RCC 7860 (cell line): ENCODE measurements at places on chromosomes 13 and 19.
A peak's percentile ranks its signal among the peaks of the same experiment; 100 is the strongest.

- DNase-seq: no peak
Observed at GRCh38 chr19:32343550-32344262, 1.7 kb upstream of the ZNF507 start.

DNA sequence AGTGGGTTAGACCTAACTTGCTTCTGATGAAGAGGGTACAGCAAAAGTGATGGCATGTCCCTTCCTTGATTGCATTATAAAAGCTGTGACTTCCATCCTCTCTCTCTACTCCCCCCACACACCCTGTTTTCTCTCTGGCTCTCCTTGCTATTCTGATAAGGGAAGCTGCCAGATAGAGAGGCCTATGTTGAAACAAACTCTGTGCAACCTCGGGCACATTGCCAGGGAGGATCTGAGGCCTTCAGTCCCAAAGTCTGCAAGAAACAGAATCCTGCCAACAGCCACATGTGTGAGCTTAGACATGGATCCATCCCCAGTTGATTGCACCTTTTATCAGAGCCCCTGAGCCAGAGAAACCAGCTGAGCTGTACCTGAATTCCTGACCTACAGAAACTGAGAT lies 44.8 kb upstream of the ARGLU1 start:
- no peak for DNase-seq

DNA sequence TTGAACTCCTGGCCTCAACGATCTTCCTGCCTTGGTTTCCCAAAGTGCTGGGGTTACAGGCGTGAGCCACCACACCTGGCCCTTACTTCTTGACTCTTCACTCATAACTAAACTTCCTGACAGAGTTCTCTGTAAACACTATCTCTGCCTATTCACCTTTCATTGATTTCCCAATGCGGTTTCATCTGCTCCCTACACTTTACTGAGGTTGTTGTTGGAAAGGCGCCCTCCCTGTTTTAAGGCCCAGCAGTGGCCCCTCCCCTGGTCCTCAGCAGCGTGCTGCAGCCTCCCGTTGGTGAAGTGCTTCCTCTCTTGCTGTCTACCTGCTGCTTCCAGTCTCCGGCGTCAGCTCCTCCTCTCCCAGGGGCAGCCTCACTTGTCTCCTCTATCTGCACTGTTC lies 26.7 kb upstream of the CEBPA start:
- no peak for DNase-seq

- DNase-seq: no peak
Observed at GRCh38 chr19:52694921-52695320, 39.9 kb downstream of the ZNF611 start.

- DNase-seq: no peak
Observed at GRCh38 chr19:1967087-1967608, 26.2 kb downstream of the CSNK1G2 start.

DNA sequence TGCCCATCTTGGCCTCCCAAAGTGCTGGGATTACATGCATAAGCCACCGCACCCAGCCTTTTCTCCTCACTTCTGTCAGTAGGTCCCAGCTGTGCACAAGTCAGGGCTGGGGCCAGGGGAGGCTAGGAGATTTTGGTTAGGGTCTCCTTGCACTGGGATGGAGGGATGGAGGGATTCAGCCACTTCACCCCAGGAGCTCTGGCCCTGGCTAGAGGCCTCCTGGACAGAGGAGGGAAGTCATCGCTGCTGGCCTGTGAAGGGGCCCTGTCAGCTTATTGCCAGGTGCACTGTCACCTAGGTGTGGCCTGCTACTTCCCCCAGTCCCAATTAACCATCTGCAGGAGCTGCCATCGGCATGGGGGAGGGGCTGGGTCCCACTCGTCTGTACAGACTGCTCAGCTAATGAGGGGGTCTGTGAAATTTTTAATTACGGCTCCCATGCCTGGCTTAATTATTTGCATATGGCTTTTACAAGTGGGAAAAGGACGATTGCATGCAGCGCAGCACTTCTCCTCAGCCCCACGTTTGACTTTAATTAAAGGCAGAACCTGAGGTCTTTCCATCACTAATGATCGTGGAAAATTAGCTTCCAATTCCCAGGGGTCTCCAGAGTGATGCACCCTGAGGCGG lies 52.4 kb downstream of the CHST8 start:
- no peak for DNase-seq

DNA sequence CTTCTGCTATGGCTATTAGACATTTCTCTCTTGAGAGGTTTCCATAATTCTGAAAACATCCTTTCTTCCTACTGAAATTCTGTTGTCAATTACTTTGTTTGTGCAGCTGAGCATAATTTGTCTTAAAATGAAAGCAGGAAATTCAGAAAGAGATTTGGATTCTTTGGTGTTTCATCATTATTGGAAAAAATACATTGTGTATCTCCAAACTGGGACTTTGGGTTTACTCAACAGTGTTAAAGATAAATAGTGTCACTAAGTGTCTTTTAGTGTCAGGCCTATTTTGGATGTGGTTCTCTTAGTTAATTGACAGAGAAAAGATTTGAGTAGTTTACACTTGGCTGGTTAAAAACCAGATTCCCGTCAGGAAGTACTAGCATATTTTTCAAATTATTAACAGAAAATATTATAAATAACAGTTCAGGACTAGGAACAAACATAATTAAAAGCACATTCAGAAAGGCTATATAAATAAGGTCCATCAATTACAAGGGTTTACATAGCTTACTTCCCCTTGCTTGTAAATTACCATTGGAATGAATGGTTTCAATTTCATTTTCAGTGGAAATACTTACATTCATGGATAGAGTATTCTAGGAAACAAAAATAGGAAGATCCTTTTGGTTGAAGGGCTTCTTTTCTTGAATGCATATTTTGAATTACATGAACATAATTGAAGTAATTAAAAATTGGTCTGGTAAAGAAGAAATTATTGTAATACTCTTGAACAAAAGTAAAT lies 483.1 kb downstream of the GPC6 start:
- DNase-seq: no peak

DNA sequence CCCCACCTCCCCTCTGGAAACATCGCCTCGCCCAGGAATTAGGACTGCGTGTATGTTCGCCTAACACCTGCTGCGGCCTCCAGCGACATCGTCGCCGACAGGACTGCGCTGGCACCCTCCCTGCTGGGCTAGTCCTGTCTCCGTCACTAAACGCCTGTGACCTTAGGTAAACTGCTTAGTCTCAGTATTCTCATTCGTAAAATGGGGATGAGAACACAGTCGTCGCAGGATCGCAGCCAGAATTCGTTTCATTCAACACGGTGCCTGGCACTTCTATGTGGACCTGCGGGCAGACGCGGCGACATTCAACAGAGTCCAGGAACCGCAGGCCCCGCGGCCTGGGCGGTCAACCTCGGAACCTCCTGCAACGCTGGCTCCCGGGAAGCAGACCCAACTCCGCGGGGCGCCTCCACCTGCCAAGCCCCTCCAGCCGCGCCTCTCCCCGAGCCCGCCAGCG lies 485 bp downstream of the CRYL1 start:
- DNase-seq: no peak

DNA sequence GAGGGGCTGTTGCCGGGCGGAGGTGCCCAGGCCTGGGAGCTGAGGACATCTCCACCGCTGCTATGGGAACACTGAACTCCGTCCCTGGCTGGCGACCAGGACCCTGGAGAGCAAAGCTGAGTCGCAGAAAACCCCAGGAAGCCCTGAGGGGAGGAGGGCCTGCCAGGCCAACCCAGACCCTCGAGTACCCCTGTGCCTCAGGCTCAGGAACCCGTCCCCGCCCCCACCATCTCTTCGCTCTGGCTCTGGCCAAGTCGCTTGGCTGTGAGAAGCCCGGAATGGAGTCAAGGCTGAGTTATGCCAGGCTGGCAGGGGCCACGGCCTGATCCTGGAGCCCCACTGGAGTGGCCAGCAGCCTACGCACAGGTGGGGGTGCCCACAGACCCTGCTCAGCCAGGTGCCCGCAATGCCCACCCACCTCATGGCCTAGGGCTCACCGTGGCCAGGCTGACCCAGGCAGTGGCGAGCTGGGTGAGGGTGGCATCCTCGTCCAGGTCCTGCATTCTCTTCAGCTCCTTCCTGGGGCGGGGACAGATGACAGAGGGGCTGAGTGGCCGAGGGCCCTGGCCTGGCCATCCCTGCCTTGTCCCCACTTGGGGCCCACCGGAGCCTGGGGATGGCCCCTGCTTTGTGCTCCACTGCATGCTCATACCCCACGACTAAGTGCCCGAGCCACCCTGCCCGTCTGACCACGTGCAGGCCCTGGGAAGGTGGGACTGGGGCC lies 8.5 kb upstream of the CERS1 start:
- DNase-seq: no peak

- DNase-seq: peak; percentile 27
Observed at GRCh38 chr19:54462655-54463530, 685 bp downstream of the LENG9 start.

GRCh38 chr13:103174966-103175365 lies 108.7 kb upstream of the SLC10A2 start:
- no peak for DNase-seq

GRCh38 chr13:85497652-85498051 lies 301.6 kb downstream of the SLITRK6 start:
- DNase-seq: peak; percentile 54

- DNase-seq: peak; percentile 55
Observed at GRCh38 chr19:31054430-31054829, 294.8 kb downstream of the TSHZ3 start.

GRCh38 chr19:34712395-34713261 lies 21.4 kb upstream of the ZNF181 start:
- DNase-seq: peak; percentile 41

DNA sequence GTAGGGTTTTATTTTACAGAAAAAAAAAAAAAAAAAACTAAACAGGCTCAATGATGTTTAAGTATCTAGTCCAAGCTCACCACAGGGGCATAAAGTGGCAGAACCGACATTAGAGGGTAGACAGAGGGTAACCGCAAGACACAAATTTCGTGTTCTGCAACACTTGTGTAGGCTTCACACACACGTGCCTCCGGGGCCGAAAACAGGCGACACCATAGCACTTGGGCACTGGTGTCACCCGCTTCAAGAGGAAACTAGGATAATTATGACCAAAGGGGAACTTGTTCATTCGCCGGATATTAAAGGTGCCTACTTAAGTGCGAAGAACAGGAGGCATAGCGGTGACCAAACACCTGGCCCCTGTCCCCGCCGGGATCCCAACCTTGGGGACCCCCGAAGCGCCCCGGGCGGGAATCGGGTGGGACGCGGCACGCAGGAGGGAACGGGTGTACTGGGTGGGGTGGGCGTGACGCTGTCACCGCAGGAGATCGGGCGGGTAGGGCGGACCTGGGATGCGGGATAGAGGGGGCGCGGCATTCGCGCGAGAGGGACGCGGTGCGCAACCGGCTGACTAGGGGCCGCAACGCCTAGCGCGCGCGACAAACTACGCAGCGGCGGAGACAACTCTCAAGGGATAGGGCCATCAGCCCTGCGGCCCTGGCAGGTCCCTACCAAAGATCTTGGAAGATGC lies 558 bp downstream of the MZT1 start:
- no peak for DNase-seq

- no peak for DNase-seq
Observed at GRCh38 chr19:54792814-54793213, 10.6 kb upstream of the KIR2DL4 start.

DNA sequence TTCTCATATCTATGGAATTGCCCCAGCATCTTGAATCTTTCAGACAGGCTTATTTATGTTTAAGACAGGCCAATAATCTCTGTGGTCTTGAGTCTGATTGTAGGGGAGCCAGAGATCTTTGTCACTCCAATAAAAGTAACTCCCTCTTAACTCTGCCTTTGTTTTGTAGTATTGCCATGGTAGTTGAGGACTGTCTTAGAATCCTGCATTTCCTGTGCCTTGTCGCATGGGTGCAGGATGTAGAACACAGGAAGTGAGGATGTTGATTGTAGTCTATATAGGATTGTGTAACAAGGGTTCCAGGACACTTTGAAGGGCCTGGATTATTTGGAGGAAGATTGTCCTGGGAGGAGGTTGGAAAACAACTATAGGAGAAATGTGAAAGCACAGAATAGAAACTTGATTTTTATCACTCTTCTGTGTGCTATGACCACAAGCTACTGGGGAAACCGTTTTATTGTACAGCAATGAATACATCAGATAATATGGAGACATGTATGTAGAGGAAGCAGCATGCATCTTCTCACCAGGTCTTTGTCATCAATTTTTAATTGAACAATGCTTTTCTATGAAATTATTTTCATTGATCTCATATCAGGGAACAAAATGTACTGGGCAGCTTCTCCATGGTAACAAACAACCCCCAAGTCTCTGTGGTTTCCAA lies 411.7 kb downstream of the FGF9 start:
- no peak for DNase-seq

DNA sequence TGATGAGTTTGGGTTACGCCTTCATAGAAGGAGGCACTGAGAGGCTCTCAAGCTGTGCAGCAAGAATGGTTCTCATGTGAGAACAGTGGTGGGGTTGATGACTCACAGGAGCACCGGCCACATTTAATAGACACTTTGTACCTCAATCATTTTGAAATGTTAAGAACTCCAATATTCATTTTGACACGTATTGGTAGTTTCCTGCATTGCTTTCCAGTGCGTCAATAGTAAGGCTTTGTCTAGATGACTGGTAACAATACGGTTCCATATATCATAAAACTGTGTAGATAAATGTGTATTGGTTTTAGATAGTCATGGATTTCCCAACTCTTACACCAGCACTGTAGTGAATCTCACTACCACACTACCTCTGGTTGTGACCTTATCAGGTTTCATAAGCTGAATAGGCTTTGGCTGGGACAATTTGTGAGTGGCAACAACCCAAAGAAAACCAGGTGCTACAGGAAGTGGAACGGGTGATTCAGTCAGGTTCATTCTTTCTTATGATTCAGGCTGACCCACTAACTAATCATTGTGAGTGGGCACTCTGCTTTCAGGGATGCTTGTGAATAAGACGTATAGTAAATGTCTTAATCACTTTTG lies 362.6 kb downstream of the KLF5 start:
- DNase-seq: peak; percentile 6

DNA sequence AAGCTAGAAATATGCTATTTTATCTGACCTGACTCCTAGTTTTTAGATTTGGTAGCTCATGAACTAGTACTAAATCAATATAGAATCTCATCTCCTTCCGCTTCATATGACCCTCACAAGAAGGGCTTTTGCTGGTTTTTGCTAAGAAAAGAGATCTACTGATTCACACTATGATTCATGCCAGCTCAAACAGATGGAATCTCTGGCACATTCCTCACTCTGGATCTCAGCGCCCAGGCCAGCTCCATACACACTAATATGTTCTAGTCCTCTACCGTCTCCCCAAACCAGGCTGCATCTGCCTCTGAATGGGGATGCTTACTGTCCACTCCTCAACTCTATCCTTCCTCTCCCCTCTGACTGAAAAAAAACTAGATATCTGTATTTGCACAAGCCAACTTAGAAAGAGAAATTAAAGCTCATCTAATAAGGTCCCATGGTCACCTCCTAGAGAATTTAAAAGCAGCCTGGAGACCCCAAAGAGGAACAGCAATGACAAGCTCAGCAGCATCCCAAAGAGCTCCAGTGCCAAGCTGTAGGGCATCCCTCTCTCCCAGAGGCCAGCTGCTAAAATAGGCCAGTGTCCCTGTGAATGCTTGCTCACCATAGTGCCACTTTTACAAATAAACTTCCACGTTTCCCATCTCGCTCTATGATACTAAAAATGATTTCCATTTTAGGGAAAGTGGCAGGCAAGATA lies 74.9 kb downstream of the LHFPL6 start:
- DNase-seq: peak; percentile 83
